Posterior vena cava (tissue), 2 donors: ENCODE measurements at places on chromosomes 5 and 9. TPM values are rescaled to one million over a fixed set of nuclear protein-coding genes. Genes with fewer than 3 reads are reported as not detected.

Gene TMC1
- 1.00 TPM for total RNA-seq

Gene GRM6
- total RNA-seq: not detected

GRCh38 chr9:8809741-8810140, 1010.2 kb upstream of the DMAC1 start:
- no peak for DNase-seq

- DNase-seq: no peak
Observed at GRCh38 chr9:133822430-133823065, 84.4 kb upstream of the SARDH start.

DNA sequence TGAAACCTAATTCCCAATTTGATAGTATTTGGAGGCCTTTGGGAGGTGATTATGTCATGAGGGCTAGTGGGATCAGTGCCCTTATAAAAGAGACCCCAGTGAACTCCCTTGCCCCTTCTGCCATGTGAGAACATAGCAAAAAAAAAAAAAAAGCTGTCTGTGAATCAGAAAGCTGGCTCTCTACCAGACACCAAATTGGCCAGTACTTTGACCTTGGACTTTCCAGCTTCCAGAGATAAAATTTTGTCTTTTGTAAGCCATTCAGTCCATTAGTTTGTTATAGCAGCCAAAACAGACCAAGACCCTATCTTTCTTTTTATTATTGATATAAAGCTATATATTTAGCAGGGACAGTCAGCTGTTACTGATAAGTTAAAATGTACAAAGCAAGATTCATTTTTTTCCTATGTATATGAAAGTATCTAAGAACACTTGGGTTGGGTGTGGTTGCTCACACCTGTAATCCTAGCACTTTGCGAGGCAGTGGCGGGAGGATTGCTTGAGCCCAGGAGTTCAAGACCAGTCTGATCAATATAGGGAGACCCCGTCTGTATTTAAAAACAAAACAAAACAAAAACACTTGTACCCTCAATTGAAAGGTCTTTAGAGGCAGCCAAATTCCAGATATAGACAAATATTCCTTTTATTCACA, 8.1 kb upstream of the C5orf24 start:
- no peak for DNase-seq
